Stimulated activated CD4-positive, alpha-beta T cell treated with anti-CD3 and anti-CD28 coated beads, TNF-alpha, amount 100 ng/mL, for 48 hours (primary cell): ENCODE measurements at places on chromosomes 2 and 18.

DNA sequence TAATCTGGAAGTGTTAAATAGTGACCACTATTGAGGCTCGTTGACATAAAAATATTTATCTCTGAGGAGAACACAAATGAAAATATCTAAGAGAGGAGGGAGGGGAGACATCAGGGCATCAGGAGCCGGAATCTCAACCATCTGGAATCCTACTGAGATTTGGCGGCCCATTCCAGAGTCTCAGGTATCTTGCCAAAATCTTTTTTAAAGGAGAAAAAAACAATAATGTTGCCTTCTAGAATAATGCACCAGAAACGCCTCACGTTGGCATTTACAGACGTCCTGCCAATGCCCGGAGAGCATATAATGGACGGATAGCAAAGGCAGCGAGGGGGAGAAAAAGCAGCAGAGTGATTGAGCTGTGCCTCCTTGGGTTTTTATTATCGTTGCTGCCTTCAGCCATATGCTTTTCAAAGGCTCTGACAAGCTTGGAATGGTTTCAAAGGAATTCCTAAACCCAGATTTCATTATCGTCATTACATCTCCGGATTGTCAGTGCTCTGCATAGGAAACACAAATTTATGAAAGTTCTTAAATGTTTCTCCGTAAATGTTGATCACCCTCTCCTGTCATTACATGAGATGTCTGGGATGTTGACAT, 30.9 kb upstream of the EGR4 start:
- no peak for DNase-seq

DNA sequence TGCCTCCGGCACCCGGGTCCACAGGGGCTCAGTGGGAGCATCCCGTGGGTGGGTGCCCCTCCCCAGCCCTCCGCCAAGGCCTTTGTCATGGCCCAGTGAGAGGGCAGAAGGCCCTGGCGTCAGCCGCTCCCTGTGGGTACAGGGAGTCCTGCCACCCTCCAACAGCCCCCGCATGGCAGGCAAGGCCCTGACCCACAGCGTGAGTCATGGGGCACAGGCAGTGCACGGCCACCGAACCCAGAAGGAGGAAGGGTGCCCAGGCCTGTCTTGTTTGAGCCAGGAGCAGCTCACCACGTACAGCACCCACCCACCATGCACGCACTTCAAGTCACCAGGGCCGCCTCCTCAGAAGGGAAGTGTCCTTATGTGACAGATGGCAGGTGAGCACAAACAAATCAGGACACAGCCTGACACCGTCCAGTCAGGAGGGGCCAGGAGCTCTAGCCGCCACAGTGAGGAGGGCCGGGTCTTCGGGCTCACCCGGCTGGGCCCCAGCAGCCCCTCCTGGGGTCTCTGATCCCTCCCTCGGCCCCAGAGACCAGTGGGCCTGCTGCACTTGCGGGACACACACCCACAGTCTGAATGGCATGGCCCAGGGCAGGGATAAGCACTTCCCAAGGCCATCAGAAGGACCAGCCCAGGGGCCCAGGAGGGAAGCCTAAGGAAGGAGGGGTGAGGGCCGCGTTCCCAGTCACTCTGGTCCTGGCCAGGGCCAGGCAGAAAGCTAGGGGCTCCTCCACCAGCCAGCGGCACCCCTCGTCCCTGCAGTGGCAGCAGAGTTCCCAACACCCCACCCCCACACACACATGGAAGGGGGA, 25.8 kb downstream of the BIN1 start:
- no peak for DNase-seq

- no peak for DNase-seq
Observed at GRCh38 chr2:241129086-241129871, 20.0 kb downstream of the PASK start.

DNA sequence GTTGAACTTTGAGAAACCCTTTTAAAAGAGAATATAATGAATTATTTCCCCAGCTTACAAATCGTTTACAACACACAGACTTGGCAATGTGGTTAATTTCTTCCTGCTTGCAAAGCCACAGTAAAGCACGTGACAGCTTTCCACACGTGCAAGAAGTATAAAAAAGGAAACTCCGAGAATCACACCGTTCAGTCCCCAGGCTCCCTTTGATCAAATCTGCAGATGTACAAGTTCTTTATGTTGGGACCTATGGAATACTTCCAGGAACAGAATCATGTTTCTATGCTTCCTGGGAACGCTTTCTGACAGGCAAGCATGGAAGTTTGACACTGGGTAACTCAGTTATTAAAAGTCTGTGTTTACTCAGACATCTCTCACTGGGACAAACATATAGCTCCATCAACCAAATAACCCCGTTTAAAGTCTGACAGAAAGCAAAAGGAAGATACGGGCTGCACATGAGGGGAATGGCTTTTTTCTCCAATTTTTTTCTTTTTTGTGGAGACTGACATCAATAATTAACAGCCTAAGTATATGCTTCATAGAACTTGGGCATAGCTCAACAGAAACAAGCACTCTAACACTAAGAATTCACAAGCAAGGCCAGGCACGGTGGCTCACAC, 134.8 kb downstream of the EIPR1 start:
- DNase-seq: no peak

DNA sequence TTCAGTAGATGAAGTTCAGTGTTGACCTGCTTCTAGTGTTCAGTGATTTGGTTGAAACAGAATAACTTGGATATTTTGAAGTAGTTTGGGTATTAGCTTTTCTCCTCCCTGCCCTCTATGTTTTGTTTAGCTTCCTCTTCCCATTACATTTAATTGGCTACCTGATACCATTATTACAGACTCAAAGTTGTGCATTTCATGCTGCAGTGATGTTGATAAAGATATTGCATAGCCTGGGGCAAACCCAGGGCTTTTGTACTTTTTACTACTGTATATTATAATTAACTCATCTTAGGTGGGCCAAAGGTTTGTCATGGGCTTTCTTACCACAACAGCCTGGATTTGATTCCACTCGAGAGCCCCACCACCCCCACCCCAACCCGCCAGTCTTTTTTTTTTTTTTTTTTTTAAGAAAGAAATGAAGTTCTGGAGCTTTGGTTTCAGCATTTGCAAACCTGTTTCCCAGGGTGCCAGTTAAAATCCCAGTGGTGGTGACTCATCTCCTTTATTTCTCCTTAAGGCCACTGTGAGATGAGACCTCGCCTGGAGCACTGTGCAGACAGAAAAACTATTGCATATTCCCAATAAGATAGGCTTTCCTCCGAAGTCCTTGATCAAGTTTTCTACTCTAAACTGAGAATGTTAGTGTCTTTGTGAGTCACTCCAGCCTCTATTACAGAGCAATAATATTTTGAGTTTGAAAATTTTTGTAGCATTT, 393.7 kb upstream of the FANCL start:
- no peak for DNase-seq

- DNase-seq: no peak
Observed at GRCh38 chr2:69553991-69554390, 89.5 kb downstream of the AAK1 start.

DNA sequence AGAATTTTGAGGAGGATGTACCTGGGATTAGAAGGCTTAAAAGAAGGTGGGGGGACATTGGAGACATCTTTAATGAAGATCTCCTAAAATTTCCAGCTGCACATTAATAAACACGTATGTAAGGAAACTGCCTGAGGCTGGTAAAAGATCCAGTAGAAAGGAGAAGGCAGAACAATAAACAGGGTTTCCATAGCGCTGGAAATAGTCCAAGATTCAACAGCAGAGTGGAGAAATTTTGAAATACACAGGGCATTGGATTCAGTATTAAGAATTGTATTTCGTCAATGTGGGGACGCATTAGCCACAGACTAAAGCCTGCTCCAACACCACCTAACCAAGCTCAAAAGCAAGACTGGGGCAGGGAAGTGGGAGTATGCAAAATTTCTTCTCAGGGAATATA, 606.9 kb upstream of the NRXN1 start:
- DNase-seq: no peak

DNA sequence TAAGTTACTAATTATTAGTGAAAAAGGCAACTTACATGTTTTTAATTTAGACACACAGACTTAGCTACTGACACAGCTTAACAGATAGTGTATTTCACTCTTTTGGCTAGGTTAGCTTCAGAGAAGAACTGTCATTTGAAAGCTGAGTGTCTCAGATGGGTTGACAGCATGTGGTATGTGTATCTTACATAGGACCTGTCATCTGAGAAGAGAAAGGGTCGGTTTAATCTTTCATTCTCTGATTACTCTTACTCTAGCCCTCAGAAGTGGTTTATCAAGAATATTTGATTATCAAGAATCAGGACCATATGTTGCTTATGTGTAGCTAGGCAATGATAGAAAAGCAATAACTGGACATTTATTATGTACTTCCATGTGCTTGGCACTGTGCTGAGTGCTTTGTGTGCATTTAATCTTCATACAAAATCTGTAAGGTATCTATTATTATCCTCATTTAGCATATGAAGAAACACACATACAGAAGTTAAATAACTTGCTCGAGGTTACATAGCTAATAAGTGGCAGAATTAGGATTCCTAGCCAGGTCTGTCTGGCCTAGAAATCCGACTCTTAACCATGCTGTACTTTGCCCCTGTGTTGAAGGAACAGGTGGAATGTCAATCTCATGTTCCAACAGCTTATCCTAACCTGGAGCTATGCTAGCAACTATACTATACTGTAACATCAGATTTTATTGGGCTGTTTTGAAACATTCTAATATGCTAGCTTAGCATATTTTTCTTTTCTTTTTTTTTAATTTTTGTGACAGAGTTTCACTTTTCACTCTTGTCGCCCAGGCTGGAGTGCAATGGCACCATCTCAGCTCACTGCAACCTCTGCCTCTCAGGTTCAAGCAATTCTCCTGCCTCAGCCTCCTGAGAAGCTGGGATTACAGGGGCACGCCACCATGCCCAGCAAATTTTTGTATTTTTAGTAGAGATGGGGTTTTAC, 28.4 kb downstream of the CFLAR start:
- DNase-seq: no peak
